ENCODE measurements at places on chromosomes 12 and 14.

GRCh38 chr14:61368114-61368710 is 46.8 kb downstream of the PRKCH start:
- DNase-seq: no peak

DNA sequence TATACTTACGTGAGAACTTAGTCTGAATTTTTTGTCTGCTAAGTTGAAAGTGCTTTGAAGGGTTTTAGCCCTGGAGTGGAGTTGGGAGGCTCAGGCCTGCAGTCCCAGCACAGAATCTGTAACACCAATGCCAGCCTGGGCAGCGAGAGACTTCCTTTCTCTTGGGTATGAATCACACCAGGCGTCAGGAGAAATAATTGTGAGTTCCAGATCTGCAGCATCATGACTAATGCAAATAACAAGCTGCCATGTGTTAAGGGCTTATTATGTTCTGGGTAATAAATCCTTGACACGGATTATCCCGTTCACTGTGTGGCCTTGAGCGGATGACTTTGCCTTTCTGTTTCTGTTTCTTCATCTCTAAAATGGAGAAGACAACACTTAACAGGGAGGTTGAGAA is 70.6 kb downstream of the B4GALNT3 start:
- DNase-seq: no peak

DNA sequence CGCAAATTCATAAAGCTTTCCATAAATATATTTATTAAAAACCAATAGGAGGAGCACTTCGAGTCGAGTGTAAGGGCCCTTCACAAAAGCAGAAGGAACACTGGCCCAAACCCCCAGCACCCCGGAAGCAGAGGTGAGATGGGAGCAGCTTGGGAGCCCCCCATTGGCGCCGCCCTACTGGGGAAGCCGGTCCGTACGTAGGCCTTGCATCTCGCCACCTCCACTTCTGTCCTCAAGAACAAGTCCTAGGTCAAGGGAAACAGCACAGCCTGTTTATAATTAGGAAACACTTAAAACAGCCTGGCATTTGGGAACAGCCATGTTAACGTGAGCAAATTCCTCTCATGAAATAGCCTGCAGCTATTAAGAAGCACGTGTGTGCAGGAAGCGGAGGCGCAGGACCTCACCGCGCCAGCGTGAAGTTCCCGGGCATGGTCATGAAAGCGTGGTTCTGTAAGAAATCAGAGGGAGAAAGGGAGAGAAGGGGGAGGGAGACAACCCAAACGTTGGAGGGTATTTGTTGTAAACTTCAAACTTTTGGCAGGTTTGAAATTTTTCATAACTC is 7.7 kb downstream of the ANKRD9 start:
- DNase-seq: no peak

GRCh38 chr12:116544656-116545055 is 14.5 kb upstream of the MAP1LC3B2 start:
- DNase-seq: no peak

DNA sequence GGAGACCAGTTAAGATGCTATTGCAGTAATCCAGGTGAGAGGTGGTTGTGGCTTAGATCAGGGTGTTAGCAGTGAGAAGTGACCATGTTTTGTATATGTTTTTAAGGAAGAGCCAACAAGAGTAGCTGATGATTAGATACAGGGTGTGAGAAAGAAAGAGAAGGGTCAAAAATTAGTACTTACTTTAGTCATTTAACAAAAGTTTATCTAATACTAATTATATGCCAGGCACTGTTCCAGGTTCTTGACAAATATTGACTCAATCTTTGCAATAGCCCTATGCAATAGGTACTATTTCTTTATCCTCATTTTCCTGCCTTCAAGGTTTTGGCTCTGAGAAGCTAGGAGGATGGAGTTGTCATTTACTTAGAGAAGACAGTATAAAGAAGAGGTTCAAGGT is 70.2 kb downstream of the SSPN start:
- DNase-seq: no peak

DNA sequence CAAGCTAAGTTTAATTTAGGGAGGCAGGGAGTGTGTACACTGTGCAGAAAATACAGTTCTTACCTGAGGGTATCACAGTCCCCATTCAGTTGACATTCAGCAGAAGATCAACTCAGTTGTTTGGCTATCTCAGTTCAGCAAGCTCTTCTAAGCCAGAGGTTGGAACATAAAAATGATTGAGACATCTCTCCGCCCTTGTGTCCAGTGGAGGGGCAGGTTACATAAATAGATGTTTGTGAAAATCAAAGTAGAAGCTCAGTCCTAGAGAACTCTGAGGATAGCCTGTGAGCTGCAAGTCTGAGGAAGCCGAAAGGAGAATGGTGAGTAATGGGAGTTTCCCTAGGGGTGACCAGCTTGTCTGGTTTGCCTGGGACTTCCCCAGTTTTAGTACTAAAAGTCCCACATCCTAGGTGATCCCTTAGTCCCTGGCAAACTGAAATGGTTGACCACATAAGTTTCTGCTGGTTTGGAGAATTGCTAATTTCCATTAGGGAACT is 251.4 kb upstream of the ATP2B1 start:
- DNase-seq: no peak

DNA sequence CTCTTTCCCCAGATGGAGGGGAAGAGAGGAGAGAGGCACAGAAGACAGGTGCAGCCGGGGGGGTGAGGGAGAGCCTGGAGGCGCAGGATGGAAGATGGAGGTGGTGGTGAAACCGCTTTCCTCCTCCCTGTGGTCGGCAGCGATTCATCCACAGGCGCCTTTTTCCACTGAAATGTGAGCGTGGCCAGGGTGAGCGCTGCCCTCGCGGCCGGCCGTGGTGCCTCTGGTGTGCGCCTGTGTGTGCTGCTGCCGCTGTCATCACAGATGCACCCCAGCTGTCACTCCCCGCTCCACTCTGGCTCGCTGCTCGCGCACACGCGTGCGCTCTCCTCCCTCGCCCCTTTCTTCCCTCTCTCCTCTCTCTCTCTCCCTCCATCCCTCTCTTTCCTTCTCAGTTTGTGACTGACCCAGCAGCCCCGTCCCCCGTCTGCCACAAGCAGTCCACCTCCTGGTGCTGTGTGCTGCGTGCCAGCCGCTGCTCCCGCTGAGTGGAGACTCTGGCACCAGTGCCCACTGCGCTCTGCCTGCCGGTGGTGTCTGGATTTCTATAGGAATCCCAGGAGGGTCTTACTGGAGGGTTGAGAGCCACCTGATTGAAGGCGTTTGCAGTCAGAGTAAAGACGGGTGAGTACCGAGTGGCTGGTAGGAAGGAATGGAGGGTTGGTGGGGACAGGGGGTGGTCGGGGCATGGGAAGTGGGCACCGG is at the start of gene LRTM2:
Gene LRTM2, plus strand, starts transcription at position 375 of the 705 bp plus-strand sequence. CDS start 7,584 bp downstream, outside the sequence.
- DNase-seq: no peak

DNA sequence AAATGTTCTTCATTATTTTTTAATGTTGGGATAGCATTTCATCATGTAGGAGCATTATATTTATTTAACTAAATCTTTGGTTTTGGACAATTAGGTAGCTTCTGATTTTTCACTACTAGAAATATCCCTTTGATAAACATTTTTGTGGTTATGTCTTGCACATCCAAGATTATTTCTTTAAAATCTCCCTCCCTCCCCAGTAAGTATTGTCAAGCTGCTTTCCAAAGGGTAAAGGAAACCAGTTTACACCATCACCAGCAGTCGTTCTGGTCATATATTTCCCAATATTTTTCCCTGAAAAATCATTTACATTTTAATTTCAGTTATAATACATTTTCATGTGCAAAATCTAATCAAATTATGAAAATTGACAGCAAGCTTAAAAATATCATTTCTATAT is 11.1 kb downstream of the CD69 start:
- DNase-seq: no peak

DNA sequence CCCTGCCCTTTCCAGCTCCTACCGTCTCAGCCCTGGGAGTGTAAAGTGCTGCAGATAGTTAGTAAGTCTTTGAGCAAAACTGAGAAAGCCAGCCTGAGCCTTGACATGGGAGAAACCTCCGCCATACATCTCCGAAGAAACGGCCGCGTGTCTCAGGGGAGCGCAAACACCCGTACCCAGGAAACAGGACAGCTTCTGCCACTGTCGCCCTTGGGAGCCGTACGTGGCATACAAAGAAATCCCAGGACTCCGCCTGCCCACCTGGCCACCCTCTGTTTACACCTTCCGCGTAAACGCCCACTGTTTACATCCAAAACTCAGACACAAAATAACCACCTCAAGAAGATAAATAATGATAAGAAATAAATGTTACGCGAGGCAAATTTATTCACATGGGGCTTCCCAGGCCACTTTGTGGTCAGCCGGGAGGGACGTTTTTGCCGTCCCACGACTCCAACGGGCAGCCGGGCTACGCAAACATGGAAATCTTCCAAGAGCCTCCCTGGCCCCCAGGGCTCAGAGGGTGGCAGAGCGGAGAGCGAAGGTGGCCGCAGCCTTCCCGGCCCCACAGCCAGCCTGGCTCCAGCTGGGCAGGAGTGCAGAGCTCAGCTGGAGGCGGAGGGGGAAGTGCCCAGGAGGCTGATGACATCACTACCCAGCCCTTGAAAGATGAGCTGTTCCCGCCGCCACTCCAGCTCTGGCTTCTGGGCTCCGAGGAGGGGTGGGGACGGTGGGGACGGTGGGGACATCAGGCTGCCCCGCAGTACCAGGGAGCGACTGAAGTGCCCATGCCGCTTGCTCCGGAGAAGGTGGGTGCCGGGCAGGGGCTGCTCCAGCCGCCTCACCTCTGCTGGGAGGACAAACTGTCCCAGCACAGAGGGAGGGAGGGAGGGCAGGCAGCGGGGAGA is at the start of gene BDKRB2:
Gene BDKRB2, plus strand, starts transcription at position 689 of the 908 bp plus-strand sequence. CDS start 32,269 bp downstream, outside the sequence.
- DNase-seq: peak; percentile 86

DNA sequence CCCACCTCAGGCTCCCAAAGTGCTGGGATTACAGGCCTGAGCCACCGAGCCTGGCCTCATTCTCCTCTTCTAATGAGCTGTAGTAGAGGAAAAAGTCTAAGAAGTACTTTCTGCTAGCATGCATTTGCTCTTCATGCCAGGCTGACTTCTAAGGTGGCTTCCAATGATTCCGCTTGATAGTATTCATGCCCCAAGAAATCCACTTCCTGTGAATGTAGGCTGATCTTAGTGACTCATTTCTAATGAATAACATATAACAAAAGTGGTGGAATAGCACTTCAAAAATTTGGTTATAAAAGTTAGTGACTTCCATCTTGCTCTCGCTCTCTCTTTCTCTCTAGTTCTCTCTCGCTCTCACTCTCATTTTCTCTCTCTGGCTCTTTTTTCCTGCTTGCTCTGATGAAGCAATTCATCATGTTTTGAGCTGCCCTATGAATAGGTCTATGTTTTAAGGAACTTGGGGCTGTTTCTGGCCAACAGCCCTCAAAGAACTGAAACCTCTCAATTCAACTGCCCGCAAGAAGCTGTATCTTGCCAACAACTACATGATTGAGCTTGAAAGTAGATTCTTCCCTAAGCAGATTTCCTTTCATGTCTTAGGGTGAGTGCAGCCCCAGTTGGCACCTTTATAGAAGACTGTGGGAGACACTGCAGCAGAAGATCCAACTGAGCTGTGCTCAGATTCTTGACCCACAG is 282.9 kb downstream of the RMST start:
- no peak for DNase-seq

GRCh38 chr12:85688837-85689236 is 147.4 kb downstream of the RASSF9 start:
- DNase-seq: no peak

Data from NCI-H1105 (cell line).